Activated CD4-positive, alpha-beta T cell treated with anti-CD3 and anti-CD28 coated beads, Interleukin-2, amount 50 U/mL, for 1 hour (primary cell): ENCODE measurements at places on chromosomes 1 and 21.

DNA sequence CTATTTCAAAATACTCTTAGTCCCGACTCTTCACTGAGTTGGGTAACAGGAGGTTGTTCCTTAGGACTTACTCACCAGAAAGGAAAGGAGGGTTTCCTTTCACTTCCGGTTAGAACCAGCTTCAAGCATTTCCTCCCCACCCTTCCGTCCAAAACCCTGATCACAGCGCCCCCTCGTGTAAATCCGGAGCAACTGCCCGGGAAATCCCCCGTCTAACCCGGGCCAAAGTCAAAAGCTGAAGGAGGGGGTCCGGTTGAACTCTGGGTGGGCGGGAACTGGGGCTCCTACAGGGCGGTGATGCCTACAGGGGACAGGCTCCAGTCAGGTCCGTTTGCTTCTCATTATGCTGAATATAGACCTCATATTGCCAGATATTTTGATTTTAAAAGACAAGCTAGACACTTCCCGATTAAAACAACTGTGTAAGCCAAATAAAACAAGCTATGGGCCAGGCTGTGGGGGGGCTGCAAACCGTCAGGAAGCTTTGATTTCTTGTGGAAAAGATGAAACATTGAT lies 15.0 kb upstream of the MTARC2 start:
- peak; percentile 67 for DNase-seq

GRCh38 chr1:171032822-171033702 lies 57.6 kb upstream of the FMO3 start:
- DNase-seq, result no peak

DNA sequence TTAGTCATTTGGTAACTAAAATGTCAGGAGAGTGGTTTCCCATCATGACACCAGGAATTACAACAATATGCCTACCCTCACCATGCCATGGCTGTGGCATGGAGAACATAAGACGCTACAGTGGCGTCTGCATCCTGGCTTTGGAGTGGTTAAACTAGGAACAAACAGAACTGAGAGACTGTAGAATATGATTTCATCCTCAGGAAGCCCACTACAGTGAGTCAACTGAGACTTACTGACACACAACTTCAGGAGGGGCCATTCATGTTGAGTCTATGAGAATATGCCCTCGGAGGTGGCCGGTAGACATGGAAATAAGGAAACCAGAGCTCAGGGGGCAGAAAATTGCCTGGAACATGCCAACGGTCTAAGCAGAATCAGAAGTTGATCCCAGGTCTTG lies 5.9 kb upstream of the BACE2 start:
- DNase-seq, result no peak

DNA sequence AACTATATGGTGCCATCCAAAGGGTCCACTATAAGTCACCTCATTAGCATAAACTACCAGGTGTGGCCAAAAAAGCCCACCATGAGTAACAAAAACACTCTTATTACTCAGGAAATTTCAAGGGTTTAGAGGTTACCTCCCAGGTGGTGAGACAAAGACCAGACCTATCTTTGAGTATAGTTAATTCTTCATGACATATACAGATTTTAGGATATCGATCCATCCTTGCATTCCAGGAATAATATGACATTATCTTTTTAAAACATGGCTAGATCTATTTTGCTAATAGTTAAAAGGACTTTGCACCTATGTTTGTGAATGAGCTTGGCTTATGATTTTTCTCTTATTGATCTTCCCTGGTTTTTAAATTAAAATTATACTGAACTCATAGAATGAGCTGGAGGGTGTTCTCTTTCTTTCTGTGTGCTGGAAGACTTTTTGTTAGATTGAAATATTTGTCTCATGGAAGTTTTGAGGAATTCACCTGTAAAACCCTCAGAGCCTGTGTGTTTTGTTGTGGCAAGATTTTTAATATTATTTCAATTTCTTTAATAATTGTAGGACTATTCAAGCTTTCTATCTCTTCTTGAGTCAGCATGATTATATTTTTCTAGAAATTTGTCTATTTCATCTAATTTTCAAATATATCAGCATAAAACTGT lies 138.7 kb upstream of the SLC45A1 start:
- no peak for DNase-seq

GRCh38 chr21:27024971-27025370 lies 58.1 kb upstream of the ADAMTS5 start:
- DNase-seq, result no peak

GRCh38 chr1:209428241-209428921 lies 155.1 kb upstream of the CAMK1G start:
- no peak for DNase-seq

DNA sequence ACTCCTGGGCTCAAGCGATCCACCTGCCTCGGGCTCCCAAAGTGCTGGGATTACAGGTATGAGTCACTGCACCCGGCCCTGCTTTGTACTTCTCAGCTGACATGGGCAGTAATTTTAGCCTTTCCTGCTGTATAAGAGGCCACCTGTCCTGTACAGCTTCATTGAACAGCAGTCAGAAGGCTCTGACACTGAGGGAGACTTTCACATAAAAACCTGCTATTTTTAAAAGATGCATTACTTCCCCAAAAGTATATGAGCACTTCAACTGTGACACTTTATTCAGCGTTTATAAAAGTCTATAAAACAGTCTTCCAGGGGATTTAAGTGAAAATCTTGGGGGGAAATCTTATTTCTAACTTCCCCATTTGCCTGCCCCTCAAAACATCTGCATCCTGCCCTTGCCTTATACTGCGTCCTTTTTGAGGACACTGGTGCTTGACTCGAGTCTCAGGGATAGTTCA lies 17.6 kb downstream of the RNU5D-1 start:
- no peak for DNase-seq

- no peak for DNase-seq
Observed at GRCh38 chr1:204801211-204801610, 69.5 kb upstream of the NFASC start.

- no peak for DNase-seq
Observed at GRCh38 chr1:80896781-80897356, 903.9 kb upstream of the ADGRL2 start.

GRCh38 chr21:29640080-29640508 lies 299.7 kb downstream of the GRIK1 start:
- DNase-seq, result no peak

- no peak for DNase-seq
Observed at GRCh38 chr1:26409191-26409807, 1.3 kb upstream of the LIN28A start.

GRCh38 chr21:38349111-38349746 lies 92.4 kb downstream of the KCNJ15 start:
- no peak for DNase-seq

DNA sequence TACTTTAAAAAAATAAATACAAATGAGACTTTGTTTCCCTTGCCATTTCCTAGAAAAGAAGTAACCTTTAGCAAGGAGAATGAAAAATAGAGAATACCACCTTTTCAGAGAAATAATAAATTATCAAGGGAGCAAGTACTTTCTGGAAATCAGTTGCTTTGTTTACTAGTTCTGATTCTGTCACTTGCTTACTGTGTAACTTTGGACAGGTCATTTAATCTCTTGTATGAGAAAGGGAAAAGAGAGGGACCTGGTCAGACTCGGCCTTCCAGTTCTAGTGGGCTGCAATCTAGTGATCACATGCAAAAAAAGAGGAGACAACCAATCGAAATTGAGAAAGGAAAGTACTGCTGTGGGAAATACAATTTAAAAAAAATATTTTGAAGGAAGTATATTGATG lies 34.2 kb downstream of the KCTD3 start:
- no peak for DNase-seq

DNA sequence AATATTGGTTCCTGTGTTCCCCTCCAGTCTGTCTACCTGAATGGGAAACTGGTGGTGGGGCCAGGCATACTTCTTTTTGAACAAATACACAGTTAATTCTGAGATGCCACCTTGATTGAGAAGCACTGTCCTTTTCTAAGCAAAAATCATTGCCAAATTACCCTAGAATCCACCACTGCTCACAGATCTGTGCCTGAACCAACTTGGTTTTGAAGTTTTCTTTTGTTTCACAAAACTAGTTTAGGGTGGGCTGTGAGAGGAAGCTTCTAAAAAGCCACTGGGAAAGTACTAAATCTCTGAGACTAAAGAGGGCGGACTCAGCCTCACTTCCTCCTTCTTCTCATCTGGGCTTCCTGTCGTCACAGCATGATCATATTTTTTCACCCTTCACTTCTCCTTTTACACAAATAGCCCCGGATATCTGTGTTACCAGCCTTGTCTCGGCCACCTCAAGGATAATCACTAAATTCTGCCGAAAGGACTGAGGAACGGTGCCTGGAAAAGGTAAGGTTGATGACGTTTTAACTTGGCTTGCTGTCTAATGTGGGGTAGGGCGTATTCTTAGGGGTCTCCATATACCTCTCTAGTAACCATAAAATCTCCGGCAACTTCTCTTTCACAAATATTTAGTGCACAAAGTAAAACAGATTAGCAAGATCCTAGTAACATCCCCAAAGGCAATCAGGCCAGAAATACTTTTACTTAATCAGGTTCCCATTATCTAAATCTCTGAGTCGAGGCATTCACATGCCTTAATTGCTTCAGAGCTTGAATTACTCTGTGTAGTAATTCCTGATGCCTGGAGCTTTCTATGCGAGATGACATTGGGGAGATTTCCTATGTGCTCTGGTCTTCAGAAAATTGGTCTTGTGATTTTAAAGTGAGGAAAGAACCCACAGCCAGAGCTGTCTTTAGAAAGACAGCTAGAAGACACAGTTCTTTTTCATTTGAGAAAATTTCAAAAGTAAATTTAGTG lies at the start of gene CD53:
Gene CD53 (plus strand): TSS at position 404 of the 976 bp plus-strand sequence. CDS start 18,261 bp downstream, outside the sequence.
- peak; percentile 35 for DNase-seq

DNA sequence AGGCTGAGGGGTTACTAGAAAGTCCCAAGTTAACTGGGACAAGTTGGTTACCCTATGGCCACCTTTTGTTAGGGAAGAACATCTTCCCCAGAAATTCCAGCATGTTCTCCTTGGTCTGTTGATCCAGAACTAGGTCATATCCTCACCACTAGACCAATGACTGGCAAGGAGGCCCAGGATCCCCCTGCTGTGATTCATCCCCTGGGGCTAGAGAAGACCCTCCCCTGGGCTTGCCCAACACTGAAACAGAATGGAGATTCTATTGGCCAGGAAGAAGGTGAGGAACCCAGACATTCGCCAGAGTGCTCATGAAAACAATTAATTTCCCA lies 90.1 kb upstream of the SIM2 start:
- no peak for DNase-seq
